Upper lobe of right lung (tissue), 1 donor: ENCODE measurements at places on chromosomes 3 and 15.

- H3K36me3 ChIP-seq = no peaks in the 10 kb centered on the region
- H3K27me3 ChIP-seq = no peaks in the 10 kb centered on the region
- no peak overlapping the region for H3K4me3 ChIP-seq
- DNase-seq = no peak
- H3K27ac ChIP-seq = no peak overlapping the region
Measured at GRCh38 chr3:144391236-144391635, 419.6 kb downstream of the DIPK2A start.

GRCh38 chr3:46891132-46891531 lies 13.6 kb downstream of the PTH1R start:
- H3K4me3 ChIP-seq = no peak overlapping the region
- peaks cover 22% of the 10 kb centered on the region for H3K4me1 ChIP-seq
- no peak overlapping the region for H3K27ac ChIP-seq

GRCh38 chr3:64290864-64291263 lies 65.6 kb upstream of the PRICKLE2 start:
- no peak overlapping the region for H3K4me3 ChIP-seq
- no peaks in the 10 kb centered on the region for H3K27me3 ChIP-seq
- no peak for DNase-seq
- H3K27ac ChIP-seq = peak overlapping the region; percentile 8

DNA sequence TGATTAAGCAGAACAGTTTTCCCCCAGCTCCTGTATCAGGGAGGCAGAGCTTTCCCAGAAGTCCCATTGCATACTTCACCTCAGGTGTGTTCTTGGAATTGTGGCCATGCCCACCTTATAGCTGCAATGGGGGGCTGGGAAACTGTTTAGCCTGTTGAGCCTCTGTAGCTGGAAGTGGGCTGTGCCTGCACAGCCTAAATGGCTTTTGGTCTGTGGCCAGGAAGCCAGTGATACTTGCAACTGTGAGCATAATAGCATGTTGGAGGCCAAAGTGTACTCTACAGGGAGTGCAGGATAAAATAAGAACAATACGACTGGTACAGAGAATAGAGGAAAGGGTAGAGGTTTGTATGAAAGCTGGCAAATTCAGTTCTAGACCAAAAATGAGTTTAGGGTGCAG lies 248.5 kb downstream of the PTPRG start:
- H3K36me3 ChIP-seq = no peaks in the 10 kb centered on the region
- no peaks in the 10 kb centered on the region for H3K27me3 ChIP-seq
- no peak overlapping the region for H3K4me3 ChIP-seq
- no peak for DNase-seq

- no peak for DNase-seq
- H3K4me3 ChIP-seq = no peak overlapping the region
- no peaks in the 10 kb centered on the region for H3K27me3 ChIP-seq
- H3K27ac ChIP-seq = no peak overlapping the region
- H3K4me1 ChIP-seq = no peaks in the 10 kb centered on the region
Measured at GRCh38 chr3:47851888-47852603, 49.1 kb downstream of the DHX30 start.

- no peak overlapping the region for H3K27ac ChIP-seq
- peaks cover 4% of the 10 kb centered on the region for H3K4me1 ChIP-seq
- no peak overlapping the region for H3K4me3 ChIP-seq
- H3K27me3 ChIP-seq = no peaks in the 10 kb centered on the region
- no peak for DNase-seq
Measured at GRCh38 chr15:82845686-82846085, 36.3 kb downstream of the WHAMM start.

DNA sequence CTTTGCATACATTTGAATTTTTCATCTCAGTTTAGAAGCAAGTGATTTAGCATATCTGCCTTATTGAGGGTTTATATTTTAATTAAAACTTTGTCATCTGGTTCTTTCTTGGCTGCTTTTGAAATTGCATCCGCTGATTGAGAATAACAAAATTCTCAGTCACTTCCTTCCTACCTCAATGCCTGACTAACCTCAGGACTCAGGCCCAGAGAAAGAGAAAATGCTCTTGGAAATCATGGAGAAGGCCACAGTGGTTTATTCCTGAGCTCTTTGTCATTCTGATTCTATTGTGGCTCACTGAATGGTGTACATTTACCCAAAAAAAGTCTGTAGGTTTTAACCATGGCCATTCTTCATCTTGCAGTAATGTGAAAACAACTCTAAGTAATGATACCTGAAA lies 533.9 kb downstream of the TBL1XR1 start:
- no peak overlapping the region for H3K27ac ChIP-seq
- no peak overlapping the region for H3K4me3 ChIP-seq
- no peaks in the 10 kb centered on the region for H3K36me3 ChIP-seq
- H3K27me3 ChIP-seq = no peaks in the 10 kb centered on the region
- DNase-seq = no peak

DNA sequence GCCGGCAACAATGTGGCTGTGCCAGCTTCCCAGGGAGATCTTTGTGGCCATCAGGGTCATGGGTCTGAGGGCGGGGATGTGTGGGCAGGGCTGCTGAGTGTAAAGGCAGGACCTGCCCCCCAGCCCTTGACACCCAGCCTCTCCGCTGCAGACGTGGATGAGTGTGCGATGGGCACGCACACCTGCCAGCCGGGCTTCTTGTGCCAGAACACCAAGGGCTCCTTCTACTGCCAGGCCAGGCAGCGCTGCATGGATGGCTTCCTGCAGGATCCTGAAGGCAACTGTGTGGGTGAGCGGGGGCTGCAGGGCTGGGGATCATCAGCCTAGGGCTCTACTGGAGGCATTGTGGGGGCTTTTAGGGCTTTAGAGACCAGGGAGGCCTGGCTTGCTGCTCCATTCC lies 78.8 kb downstream of the FBLN2 start:
- no peak overlapping the region for H3K4me3 ChIP-seq
- no peak for DNase-seq

- H3K4me3 ChIP-seq = peak within 1 kb of the TSS; percentile 68
- peak; percentile 95 for DNase-seq
- H3K27me3 ChIP-seq = no peaks in the 10 kb centered on the region
- peaks cover 61% of the 10 kb centered on the region for H3K4me1 ChIP-seq
- no peaks in the 10 kb centered on the region for H3K36me3 ChIP-seq
Measured at GRCh38 chr3:194135806-194136518, at the start of gene HES1. Gene HES1 (plus strand): TSS chr3:194136148. CDS start chr3:194136381, 233 bp downstream.

DNA sequence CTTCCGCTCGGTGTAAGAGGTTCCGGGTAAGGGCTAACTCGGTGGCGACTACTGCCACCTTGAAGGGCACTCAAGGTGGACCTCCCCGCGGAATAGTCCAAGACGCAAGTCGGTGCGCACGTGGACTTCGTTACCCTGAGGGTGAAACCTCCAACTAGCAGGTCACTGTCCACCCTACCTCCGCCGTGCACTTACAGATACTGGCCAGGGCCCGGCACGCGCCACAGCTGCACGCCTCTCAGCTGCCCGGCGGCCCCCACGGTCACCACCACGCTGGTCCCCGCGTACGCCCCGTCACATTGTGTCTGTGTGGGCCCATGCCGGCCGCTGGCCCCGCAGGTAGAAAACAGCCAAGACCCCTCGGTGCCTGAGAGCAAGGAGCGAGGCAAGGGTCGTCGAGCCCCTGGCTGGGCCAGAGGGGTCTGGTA lies 1.1 kb downstream of the LTK start:
- peaks cover 25% of the 10 kb centered on the region for H3K4me1 ChIP-seq
- H3K4me3 ChIP-seq = peak overlapping the region; percentile 43
- H3K27me3 ChIP-seq = peaks cover 40% of the 10 kb centered on the region
- no peak overlapping the region for H3K27ac ChIP-seq
- DNase-seq = no peak

- peaks cover 35% of the 10 kb centered on the region for H3K27me3 ChIP-seq
- no peak overlapping the region for H3K27ac ChIP-seq
- no peaks in the 10 kb centered on the region for H3K4me1 ChIP-seq
- H3K4me3 ChIP-seq = no peak overlapping the region
- no peaks in the 10 kb centered on the region for H3K36me3 ChIP-seq
- no peak for DNase-seq
Measured at GRCh38 chr3:2096216-2096615, 2.5 kb upstream of the CNTN4 start.

GRCh38 chr3:83946049-83946448 lies 1012.7 kb upstream of the CADM2 start:
- H3K36me3 ChIP-seq = no peaks in the 10 kb centered on the region
- H3K27ac ChIP-seq = no peak overlapping the region
- H3K27me3 ChIP-seq = no peaks in the 10 kb centered on the region
- H3K4me1 ChIP-seq = no peaks in the 10 kb centered on the region

DNA sequence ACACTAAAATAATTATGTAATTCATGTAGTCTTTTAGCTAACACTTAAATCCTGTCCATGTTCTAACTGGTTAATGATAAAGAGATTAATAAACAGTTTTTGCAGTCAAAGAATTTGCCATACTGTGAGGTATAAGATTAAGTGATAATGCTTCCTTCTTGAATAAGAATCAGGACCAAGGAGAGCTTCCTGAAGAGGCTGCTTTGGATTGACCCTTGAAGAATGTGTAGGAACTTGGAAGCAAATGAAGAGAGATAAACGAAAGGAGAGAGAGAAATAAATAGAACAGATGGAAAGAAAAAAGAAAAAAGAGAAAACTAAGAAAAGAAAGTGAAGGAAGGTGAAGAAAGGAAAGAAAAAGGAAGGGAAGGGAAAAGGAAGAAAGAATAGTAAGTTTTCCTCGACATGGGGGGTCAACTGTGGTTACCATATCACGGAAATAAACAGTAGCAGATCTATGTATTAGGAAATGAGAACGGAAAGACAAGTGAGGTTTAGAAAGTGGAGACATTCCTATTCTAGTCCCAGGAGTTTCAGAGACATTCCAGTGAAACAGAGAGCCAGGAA lies 539.8 kb downstream of the FGF12 start:
- no peak overlapping the region for H3K27ac ChIP-seq
- no peaks in the 10 kb centered on the region for H3K4me1 ChIP-seq
- H3K36me3 ChIP-seq = no peaks in the 10 kb centered on the region
- DNase-seq = no peak
- H3K27me3 ChIP-seq = no peaks in the 10 kb centered on the region

DNA sequence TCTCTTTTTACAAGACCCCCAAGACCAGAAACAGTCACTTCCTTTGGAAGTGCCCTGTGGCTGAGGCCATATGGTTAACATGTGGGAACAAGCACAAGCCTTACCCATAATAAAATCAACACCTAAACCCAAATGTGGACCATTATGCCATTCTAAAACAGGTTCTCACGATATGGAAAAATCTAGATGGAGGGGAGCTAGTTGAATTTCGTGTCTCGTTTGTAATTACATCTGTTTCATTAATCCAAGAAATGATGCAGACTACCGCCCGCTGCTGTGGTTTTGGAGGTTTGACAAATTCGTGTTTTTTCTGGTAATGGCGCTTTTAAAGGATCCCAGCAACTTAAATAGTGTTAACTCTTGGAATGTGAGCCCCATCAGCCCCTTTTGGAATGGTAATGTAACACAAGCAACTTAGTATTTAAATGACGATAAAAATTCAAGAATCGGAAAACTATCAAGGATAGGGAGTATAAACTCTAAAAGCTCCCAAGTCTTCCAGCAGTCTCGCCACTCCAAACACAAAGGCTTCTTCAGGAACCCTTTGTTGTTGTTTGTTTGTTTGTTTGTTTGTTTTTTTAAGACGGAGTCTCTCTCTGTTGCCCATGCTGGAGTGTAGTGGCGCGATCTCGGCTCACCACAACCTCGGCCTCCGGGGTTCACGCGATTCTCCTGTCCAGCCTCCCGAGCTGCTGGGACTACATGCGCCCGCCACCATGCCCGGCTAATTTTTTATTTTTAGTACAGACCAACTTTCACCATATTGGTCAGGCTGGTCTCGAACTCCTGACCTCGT lies 1.1 kb downstream of the CNBP start:
- peak overlapping the region; percentile 97 for H3K4me3 ChIP-seq

DNA sequence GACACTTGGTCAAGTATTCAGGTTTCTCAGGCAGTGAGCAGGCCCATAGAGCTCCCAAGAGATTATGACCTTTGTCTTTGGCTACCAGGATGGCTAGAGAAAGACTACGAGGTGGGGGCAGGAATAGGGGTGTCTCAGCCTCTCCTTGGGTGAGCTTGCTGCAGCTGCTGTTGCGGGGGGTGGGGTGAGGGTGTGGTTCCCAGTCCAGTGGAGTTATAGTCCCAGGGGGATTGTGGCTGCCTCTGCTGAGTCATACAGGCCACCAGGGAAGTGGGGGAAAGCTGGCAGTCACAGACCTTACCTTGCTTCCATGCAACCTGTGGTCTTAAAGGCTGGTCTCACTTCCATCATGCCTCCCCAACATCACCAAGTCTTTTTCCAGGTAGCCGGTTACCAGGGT lies 31.7 kb downstream of the ATP2C1 start:
- H3K4me1 ChIP-seq = no peaks in the 10 kb centered on the region
- no peak overlapping the region for H3K27ac ChIP-seq
- H3K27me3 ChIP-seq = no peaks in the 10 kb centered on the region
- H3K4me3 ChIP-seq = no peak overlapping the region
- H3K36me3 ChIP-seq = no peaks in the 10 kb centered on the region

DNA sequence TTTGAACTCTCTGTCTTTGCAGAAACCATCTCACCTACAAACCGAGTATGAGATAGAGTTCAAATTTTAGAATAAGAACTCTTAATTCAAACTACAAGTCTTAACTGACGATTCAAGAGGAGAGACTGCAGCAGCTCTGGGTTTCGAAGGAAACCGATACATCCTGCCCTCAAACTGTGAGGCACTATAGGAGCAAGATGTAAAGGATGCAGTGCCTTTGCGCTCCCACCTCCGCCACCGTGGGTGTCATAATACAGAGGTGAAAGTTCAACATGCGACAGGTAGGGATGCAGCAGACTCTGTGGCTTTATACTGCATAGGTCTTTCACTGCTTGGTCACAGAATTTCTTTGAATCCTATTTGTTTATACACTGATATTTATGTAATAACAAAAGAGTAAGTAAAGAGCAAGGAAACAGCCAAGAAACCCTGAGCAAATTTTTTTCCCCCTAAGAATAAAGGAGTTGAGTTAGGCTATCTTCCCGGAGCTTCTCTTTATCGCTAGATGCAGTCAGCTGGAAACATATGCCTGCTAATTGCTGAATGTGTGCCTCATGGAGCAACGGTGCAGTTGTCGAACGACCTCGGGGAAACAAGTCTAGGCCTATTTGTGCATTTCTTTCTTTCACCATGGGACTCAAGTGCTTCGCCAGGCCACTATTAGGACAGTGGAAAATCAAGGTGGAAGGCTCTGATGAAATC lies 1097.6 kb upstream of the CFAP20DC start:
- H3K27me3 ChIP-seq = no peaks in the 10 kb centered on the region
- no peak overlapping the region for H3K4me3 ChIP-seq
- H3K4me1 ChIP-seq = no peaks in the 10 kb centered on the region
- no peak overlapping the region for H3K27ac ChIP-seq
- H3K36me3 ChIP-seq = no peaks in the 10 kb centered on the region

DNA sequence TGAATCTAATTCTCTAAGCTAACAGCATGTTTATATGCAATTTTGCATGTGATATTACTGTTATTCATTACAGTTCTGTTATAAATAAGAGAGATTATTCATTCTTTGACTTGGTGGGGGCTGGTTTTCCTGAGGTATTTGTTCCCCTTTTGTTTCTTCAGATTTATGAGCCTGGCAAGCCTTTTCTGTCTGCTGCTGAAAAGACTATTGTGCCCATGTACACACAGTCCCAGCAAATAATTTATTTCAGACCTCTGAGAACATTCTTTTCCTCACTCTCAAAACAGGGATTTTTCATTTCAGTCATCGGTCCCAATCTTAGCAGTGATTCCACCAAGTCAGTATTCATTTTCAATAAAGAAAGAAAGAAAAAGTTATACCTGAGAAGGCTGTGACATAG lies 716.8 kb downstream of the NSUN3 start:
- no peak overlapping the region for H3K27ac ChIP-seq
- no peaks in the 10 kb centered on the region for H3K36me3 ChIP-seq
- H3K27me3 ChIP-seq = no peaks in the 10 kb centered on the region
- no peak overlapping the region for H3K4me3 ChIP-seq
- H3K4me1 ChIP-seq = no peaks in the 10 kb centered on the region

- H3K27me3 ChIP-seq = no peaks in the 10 kb centered on the region
- H3K4me3 ChIP-seq = no peak overlapping the region
- H3K4me1 ChIP-seq = no peaks in the 10 kb centered on the region
- no peak overlapping the region for H3K27ac ChIP-seq
- DNase-seq = no peak
Measured at GRCh38 chr15:97061392-97061791, 730.9 kb downstream of the NR2F2 start.
